ENCODE measurements at places on chromosomes 1 and 21.
A peak's percentile ranks its signal among the peaks of the same experiment; 100 is the strongest.

- no peak for DNase-seq
These were observed 139.1 kb upstream of the ZC3H11B start for GRCh38 chr1:219751870-219752507.

GRCh38 chr1:23099171-23099536 is 69.5 kb downstream of the LUZP1 start:
- no peak for DNase-seq

DNA sequence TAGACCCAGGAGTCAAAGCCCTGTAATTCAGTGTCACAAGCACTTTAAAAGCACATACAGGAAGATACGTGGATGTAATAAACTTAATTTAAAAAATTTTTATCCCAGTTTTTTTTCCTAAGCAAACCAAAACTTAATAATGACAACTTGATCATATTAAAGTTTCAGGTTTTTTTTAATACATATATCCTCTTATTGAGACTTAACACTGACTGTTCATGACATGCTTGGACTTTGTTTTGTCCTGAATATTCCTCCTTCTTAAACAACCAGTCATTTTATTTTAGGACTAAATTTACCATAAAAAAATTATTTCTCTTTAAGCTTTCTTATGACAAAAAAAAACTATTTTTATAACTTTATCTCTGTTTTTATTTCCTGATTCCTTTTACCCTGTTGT is 64.1 kb downstream of the WDR4 start:
- no peak for DNase-seq

DNA sequence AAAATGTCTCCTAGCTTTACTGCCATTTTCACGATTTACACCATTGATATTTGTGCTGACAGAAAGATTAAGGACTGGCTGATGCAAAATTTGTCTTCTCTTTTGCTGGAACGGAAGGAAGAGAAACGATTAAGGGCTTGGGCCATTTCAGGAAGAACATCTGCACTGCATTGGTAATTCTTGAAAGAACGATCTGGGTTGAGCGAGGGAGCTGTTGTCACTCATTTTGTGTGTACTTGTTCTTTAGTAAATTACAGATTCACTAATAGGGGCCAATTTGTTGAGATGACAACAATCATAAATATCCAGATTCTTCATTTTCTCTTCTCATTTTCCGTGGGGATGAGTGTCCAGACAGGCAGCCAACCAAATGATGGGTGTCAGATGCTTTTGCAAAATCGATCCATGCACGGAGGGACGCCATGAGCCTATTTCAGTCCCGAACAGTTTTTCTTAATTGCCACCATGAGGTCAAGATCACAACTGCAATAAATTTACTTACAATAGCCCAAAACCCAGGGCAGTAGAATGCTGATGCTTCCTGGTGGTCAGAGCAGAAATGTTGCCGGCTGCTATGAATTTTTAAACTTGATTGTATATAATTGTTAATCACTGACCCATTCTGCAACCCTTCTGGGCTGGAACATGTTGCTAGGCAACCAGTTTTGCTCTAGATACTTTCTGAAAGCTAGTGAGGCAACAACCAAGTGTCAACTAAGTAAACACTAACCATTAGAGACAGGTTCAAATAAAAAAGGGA is 132.4 kb upstream of the TIAM1 start:
- no peak for DNase-seq

GRCh38 chr1:207022996-207023679 is 9.4 kb downstream of the C1orf116 start:
- DNase-seq = no peak

DNA sequence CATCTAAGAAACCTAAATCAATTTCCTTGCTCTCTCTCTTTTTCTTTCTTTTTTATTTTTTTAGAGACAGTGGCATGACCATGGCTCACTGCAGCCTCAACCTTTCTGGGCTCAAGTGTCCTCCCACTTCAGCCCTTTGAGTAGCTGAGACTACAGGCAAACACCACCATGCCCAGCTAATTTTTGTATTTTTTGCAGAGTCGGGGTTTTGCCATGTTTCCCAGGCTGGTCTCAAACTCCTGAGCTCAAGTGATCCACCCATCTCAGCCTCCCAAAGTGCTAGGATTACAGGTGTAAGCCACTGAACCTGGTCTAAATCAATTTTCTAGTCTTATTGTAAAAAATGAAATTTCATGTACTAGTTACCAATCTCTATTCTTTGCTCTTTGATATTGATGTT is 108.9 kb downstream of the LHX8 start:
- no peak for DNase-seq

- DNase-seq = peak; percentile 85
These were observed 563 bp upstream of the NFIA start for GRCh38 chr1:61081686-61082310.

Measured in left hindlimb (tissue), 1 donor.